Stimulated activated CD8-positive, alpha-beta memory T cell treated with anti-CD3 and anti-CD28 coated beads, Interleukin-2, amount 100 ng/mL, for 1 hour (primary cell): ENCODE measurements at places on chromosomes 12 and 14.

DNA sequence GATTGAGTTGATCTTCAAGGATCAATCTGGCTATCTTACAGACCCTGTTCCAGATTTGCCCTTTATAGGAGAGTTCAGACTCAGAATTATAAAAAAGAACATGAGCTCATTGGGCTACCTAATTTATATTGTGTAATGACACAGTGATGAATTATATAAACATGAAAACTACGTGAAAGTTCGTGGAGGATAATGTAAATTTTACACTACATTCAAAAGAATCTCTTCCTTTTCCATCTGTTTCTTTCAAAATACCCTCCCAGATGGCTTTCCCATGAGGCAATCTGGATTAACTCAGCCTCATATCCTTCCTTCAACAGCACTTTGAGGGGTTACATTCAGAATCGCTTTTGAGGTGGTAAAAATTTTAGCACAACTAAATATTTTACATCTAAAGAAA is 129.3 kb downstream of the HMGA2 start:
- DNase-seq = no peak

GRCh38 chr14:99413911-99414310 is 66.7 kb downstream of the SETD3 start:
- no peak for DNase-seq

DNA sequence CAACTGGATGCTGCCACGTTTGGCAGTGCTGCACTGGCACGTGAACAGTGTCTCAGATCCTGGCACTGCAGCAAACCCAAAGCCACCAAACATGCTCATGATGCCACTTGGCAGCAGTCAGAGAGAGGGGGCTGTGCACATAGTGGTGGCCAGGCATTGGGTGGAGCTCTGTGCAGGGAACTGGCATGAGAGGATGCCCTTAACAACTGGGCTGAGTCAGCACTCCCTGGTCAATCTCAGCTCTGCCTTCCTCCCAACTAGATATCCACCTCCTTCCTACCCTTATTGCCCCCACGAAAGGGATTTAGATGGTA is 37.0 kb downstream of the ZFHX2 start:
- DNase-seq = no peak

GRCh38 chr14:68604361-68604730 is 188.5 kb downstream of the ZFP36L1 start:
- no peak for DNase-seq

DNA sequence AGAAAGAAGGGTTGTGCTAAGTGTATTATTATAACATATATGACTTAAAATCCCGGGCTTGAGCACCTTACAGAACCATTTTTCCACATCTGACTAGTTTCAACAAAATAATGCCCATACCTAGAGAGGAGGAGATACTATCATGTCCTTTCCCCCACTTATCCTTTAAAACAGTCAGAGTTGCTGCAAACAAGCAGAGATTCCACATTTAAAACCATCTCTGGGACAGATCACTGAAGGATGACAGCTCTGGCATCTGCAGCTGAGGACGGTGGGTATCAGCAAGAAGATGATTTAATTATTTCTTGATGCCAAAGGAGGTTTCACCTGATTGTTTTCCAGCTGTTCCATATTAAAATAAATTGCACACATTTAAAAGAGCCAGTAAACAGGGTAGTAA is 328.0 kb upstream of the TMTC1 start:
- DNase-seq = no peak

DNA sequence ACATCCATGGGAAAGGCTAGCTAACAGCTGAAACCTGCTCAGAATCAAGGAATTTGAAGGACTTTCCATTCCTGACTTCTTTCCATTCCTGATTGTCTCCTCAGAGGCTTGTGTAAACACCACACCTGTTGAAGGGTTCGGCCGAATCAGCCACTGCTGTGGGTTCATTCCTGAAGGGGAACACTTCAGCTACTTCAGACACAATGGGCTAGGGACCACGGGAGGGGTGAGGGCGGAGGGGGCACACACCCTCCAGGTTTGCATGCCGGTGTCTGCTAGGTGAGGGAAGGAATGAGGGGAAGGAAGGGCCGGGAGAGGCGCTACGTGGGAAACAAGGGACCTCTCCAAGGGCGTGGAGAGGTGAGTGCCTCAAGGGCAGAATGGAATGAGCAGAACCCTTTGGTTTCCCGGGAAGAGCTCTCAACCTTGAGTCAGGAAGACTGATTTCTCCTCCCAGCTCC is 1.3 kb downstream of the GPRC5A start:
- DNase-seq = no peak

- no peak for DNase-seq
These were observed 52.4 kb downstream of the BRMS1L start for GRCh38 chr14:35878272-35879150.

GRCh38 chr12:24668563-24668962 is 280.3 kb downstream of the BCAT1 start:
- DNase-seq = no peak

DNA sequence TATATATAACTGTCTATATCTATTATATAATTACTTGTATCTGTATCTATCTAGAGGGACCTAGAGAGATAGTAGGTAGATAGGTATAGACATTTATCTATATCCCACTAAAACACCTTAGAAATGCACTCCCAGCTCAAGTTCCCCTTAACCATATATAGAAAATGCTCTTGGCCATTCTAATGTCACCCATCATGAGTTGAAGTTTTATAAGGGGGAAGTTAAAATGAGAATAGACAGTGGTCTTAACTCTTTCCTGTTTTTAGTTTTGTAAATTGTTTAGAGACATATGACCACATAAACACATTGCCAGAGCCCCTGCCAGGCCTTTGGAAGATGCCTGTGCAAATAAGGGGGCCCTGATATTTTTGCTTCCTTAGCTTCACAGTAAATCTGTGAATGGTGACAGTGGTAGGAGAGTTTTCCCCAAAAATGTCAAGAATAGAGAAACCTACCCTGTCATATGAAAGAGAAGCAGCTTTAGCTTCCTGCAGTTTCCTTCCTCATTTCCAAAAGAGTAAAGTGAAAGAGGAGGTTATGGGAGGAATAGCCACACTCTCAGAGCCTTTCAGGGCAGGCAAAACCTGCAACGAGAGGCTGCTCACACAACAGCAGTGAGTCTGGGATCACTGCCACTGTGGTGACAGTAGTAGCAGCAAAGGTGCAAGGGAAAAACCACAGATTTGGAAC is 45.5 kb downstream of the MGST1 start:
- DNase-seq = no peak

- no peak for DNase-seq
These were observed 75.6 kb downstream of the MED13L start for GRCh38 chr12:116201908-116202307.

GRCh38 chr12:42565633-42566032 is 23.9 kb downstream of the PRICKLE1 start:
- no peak for DNase-seq

GRCh38 chr12:121805171-121806008 is 1.6 kb downstream of the SETD1B start:
- no peak for DNase-seq

DNA sequence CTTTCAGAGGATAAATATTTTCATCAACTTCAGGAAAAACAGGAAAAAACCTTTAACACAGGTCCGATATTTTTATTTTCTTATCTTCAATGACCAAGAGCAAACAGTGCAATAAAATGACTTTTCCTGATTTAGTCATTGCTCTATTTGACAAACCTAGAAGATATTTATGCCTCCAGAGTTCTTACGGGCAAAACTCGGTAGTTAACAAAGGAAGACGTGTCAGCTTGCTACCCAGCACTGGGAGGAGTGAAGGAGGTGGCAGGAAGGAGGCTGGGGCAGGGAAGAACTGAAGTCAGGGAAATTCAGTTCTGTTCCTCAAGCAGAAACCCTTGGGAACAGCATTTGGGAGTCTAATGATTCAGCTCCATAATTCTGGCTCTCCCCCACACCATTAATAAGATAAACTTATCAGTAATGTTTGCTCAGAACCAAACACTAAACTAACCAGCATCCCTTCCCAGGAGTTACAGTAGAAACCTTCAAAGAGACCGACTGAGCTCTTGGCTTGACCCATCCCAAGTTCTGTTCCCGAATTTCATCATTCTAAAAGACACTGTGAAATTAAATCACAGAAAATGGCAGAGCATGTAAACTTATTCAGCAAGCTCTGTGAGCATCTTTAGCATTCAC is 163.3 kb downstream of the APAF1 start:
- DNase-seq = no peak

GRCh38 chr14:76964695-76965094 is 63.8 kb downstream of the IRF2BPL start:
- DNase-seq = no peak
